ENCODE measurements at places on chromosomes 7 and 10.

DNA sequence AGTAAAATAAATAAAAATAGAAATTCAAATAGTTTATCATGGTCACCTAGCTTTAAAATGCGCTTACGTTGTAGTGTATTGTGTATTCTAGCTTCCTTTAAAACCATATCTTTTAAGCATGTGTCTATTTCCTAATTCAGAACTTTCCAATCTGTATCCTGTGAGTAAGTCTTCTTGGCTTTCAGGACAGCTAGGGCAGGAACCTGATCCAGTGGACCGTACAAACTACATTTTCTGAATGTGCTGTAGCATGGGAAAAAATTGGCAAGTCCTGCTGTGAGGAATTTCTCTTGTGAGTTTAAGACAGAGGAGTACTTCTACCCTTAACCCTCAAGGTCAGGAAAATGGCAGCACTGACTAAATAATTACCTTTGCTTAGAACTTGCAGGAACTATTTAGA, 12.1 kb downstream of the OPN1SW start:
- DNase-seq = no peak

DNA sequence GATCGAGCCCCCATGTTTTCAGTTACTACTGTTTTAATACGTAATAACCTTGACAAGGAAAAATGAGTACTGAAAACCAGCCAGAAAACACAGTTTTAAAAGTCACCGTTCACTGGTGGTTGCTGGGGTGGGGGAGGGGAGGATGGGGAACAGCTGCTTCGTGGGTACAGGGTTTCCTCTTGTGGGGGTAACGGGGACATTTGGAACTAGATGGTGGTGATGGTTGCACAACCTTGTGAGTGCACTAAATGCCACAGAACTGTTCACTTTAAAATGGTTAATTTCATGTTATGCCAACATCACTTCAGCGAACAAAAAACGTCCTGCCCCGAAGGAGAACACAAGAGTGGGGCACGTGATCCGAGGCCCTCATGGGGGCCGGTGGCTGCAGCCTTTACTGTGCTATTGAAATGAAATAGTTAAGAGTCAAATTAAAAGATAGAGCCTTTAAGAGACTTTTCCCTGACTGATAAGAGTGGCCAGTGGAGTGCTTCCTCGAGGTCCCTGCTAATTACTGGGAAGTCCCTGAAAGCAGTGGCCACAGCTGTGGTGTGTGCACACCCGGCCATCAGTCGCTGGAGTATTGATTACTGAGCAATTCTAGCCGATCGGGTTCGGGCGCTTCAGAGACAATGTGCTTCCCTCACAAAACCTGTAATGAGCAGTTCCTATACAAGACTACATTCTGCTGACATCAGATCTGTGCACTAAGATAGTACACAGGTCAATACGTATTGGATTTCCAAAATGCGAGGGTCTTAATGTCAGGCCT, 80.3 kb downstream of the EBF3 start:
- no peak for DNase-seq

DNA sequence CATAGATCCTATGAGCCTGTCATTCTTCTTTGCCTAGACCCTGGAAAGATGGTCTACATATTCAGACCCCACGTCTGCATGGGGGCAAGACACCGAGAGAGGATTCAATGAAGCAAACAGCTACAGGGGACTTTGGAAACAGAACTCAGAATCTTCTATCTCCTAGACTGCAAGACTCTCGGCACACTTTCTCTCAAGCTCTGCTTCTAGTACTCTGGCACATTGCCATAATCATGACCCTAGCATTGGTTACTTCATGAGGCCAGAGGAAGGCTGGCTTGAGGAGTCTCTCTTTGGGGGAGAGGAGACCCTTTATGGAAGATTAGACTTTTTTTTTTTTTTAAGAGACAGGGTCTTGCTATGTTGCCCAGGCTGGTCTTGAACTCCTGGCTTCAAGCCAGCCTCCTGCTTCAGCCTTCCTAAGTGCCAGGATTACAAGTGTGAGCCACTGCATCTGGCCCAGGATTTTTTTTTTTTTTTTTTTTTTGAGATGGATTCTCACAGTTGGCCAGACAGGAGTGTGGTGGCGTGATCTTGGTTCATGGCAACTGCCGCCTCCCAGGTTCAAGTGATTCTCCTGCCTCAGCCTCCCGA, 20.7 kb downstream of the CCDC3 start:
- DNase-seq = no peak

DNA sequence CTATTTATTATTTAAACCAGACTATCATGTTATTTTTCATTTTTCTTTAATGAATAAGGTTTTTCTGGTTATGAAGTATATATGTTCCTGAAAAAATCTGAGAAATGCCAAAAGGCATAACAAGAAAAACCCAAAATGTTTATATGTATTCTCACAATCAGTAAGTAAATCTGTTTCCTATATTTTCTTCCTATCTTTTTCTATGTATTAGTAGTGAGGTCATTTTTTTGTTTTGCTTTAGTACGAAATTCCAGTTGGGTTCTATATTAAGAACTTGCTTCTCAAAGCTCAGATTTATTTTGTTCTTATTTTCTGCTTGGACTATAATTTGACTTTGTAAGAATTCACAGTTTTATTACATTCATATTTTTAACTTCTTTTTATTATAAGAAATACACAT, 287.5 kb upstream of the NFE2L3 start:
- no peak for DNase-seq

- no peak for DNase-seq
These were observed 2.3 kb upstream of the SLC29A3 start for GRCh38 chr10:71316786-71317160.
